Neuronal stem cell (in vitro differentiated cells): ENCODE measurements at places on chromosomes 12 and 14.
A peak's percentile ranks its signal among the peaks of the same experiment; 100 is the strongest.

GRCh38 chr14:26820138-26820537 is 222.3 kb upstream of the NOVA1 start:
- no peak for DNase-seq

DNA sequence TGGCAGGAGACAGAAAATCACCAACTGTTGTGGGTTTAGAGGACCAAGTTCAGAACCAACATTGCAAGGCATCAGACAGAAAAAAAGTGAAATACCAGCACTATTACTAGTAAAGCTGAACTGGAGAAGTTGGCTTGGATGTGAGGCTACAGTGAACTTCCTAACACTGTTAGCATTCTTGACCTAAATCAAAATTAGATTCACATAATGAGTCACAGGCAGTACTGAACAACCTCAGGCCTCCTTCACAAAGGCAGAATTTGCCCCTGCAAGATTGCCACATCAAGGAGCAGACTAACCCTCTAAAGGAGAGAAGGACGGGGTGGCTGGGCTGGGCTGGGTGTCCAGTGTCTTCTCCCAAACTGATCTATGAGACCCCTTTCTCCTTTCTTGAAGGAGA is 539.7 kb downstream of the SNAPC1 start:
- no peak for DNase-seq

DNA sequence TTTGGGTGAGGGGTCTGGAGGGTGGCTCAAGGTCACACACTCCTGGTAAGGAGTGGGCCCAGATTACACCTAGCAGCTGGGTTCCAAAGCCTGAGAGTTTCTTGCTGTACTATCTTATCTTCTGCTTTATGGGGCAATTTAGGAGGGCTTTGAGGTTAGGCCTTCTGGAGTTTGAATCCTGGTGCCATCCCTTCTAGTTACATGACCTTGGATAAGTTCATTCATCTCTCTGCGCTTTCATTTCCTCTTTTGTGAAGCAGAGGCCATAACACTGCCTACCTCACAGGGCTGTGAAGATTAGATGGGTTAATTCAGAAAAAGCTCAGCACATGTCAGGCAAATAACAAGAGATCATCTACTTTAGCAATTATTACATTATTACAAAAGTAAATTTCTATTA is 7.4 kb upstream of the KRT77 start:
- no peak for DNase-seq

DNA sequence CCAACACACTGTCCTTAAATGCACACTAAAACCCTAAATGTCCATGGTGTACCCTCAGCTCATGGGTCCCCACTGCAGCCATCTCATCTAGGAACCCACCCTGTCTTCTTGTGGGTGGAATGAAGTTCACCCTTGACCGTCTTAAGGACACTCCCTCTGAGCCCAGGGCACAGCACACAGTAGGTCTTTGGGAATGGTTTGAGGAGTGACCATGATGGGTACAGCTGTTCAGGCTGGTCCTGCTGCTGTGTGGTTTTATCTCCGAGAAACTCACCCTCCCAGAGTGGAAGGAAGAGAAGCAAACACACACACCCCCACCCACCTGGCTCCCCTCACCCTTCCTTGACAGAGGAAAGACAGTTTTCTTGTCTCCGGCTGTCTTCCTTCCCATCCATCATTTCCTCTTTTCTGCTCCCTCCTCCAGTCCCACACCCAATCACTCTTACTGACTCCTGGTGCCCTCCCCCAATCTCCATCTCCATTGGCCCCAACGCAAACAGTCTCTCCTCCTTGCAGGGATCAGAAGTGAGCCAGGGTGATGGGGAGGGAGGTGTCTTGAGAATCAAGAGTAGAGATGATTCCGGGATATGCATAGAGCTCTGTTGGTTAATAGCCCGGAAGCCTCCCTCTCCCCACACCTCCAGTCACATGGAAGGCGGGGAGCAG is 105.9 kb upstream of the LHX5 start:
- no peak for DNase-seq

GRCh38 chr14:89276424-89276975 is 140.5 kb downstream of the FOXN3 start:
- no peak for DNase-seq

GRCh38 chr12:116927244-116927940 is 16.6 kb downstream of the FBXW8 start:
- no peak for DNase-seq

GRCh38 chr12:107567876-107568619 is 117.6 kb upstream of the PWP1 start:
- DNase-seq, result no peak

- no peak for DNase-seq
These were observed 48.9 kb downstream of the SERPINA10 start for GRCh38 chr14:94244182-94244581.

- no peak for DNase-seq
These were observed 48.8 kb upstream of the SEL1L start for GRCh38 chr14:81582420-81582819.

DNA sequence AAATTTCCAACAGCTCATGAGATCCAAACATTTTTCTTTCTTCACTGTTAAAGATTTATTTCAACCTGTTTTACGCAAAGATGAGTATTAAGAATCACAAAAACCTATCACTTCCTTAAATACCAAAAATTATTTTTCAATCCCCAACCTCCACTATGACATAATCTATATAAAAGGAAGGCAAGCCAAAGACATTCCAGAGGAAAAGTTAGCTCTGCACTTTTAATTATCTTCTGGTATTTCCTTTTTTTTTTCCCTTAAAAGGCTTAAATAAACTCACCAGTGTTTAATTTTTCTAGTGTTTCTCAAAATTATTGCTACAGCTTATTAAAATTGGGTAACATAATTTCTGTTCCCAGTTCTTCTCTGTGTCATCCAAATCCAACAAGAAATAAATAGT is 75.9 kb downstream of the BMP4 start:
- DNase-seq, result no peak

GRCh38 chr14:41146391-41146790 is 460.3 kb upstream of the LRFN5 start:
- no peak for DNase-seq

DNA sequence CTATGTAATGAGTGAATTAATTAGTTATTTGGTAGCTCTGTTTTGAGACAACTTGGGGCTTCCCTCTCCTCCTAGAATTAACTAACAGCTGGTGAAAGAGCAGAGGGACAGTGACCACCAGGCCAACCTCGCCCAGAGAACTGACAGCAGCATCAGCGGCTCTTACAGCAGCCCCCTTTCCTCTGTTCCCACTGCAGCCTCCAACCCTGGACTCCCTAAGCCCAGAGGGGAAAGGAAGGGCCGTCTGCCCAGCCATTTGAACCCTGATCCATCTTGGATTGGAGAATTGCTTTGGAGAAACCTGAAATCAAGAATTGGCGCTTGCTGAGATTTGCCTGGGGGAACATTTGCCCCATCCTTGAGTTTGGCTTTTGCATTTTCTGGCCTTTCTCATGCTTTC is 45.5 kb downstream of the B4GALNT3 start:
- DNase-seq, result no peak

DNA sequence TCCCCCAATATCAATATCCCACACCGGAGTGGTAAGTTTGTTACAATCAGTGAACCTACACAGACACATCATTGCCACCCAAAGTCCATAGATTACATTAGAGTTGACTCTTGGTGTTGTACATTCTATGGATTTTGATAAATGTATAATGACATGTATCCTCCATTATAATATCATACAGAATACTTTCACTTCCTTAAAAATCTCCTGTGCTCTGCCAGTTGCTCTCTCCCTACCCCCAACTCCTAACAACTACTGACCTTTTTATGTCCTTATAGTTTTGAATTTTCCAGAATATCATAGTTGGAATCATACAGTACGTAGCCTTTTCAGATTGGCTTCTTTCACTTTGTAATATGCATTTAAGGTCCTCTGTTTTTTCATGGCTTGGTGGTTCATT is 48.4 kb downstream of the SLC4A8 start:
- DNase-seq, result no peak

DNA sequence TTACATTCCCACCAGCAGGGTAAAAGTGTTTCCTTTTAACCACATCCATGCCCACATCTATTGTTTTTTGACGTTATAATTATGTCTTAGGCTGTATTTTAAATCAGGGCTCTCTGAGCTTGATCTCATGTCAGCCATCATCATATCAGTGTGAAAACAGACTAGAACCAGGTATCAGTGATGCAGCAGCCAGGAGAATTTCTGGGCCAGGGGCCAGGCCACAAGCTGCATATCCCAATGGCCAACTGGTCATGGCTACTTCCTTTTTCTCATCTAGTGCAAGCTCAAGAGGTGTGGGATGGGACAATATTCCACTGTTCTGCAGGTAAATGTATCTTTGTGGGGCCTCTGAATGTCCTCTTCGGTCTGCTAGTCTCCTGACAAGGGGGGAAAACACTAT is 125.1 kb downstream of the CRADD start:
- no peak for DNase-seq

DNA sequence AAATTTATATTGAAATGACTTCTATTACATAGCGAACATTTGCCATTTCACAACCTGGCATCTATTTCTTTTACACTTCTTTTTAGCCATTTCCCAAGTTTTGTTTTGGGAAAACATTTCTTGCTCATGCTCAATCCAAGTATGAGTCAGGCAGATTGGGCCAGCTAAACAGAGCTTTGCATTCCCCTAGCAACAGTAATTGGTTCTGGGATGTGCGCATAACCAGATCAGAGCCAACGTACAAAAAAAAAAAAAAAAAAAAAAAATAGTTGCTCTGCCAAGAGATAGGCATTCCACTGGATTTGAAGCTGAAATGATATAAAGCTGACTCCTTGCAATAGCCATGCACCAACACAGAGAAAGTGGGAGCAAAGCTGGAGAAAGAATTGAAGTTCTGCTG is 37.5 kb downstream of the PLCZ1 start:
- no peak for DNase-seq

DNA sequence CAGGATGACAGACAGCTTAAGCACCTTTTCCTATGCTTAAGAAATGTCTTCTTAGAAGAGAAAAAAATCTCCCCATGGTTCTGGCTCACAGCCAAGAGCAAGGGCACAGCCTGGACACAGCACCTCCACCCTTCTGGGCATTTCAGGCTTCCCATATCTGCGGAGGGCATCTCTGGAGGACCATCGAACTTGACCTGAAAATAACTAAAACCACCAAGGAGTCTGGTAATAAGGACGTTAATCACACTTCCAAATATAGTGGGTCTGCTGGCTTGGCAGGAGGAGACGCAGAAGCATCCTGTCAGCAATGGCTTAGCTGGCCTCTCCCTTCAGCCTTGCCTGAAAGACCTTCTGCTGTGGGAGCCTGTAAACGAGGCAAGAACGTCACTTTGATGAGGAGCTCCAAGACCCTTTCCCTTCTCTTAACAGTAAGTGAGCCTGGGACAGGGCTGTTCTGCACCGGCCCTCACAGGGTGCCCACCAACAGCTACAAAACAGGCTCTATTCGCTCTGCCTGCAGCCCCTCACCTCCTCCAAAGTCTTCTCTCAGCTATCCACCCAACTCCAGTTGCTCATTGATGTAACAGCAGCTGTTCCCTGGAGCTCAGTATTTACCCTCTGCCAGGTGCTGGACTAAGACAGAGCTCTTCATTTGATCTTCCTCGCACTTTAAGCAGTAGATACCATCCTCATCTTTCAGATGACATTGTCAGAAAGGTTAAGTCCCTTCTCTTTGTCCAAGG is 13.2 kb downstream of the SETD3 start:
- no peak for DNase-seq

GRCh38 chr12:115507951-115508722 is 769.4 kb downstream of the MED13L start:
- peak; percentile 84 for DNase-seq

- DNase-seq, result no peak
These were observed 127.9 kb downstream of the GRIN2B start for GRCh38 chr12:13853471-13853870.

GRCh38 chr12:132174015-132174838 is 30.0 kb downstream of the NOC4L start:
- no peak for DNase-seq

- no peak for DNase-seq
These were observed 162.6 kb downstream of the PELI2 start for GRCh38 chr14:56280843-56281242.

DNA sequence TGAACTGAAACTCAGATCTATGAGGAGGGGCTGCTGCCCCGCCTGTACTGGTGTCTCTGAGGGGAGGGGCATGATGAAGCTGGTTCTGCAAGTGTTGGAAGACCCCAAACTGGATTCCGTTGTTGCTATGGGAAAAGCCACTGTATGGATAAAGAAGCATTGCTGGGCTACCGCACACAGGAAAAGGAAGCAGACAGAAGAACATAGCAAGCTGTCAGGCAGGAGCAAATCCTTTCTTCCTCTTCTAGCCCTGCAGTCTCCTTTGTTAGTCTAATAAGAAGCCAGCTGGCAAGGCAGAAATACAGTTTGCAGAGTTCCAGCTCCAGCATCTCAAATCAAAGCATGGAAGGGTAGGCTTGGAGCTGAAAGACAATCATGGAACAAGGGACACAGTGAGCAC is 26.3 kb upstream of the NR1H4 start:
- DNase-seq, result no peak

- DNase-seq, result no peak
These were observed 48.5 kb upstream of the RIMBP2 start for GRCh38 chr12:130764475-130765185.

DNA sequence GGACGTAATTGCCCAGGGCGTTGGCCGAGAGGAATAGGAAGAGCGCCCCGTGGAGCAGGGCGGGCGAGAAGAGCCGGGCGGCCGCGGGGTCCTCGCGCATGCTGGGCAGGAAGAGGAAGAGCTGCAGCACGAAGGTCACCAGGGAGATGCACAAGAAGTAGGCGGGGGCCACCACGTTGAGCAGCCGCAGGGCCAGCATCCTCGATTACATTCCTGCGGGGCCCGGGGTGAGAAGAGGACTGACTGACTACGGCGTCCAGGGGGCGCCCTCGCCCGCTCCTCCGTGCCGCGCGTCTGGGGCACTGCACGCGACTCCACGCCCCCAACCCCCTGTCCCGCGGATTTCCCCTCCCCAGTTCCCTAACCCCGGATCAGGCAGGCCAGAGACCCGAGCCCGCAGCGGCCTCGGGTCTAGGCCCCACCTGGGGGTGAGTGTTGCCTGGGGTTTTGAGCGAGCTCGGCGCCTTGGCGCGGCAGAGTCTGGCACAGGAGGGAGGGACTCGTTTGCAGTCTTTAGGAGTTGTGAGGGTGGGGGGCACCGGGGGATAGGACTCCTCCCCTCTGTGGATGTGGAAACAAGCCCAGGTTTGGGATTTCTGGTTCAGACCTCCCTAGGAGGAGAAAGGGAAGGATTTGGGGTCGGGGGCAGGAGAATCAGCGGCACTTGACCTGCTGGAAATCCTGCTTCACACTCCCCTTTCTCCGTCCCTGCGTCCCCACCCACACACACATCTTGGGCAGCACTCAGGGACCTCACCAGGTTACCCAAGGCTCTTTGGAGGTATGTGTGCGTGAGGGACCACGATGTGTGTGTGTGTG is 1.8 kb downstream of the ZDHHC22 start:
- peak; percentile 60 for DNase-seq

DNA sequence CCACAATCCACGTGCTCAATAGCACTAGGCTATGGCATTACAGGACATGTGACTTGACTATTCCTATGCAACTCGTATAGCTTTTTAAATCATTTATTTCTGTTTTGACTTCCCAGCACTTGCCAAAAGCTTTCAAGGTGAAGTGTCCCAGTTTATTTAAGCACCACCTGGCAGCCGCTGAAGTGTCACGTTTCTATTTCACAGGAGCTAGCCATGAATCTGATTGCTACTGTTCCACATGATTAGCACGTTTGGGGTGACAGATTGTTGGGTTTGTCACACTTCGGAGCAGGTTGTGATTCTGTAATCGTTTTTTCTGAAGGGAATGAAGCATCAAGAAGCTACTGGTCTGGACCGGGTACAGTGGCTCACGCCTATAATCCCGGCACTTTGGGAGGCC is 39.9 kb upstream of the BICDL1 start:
- no peak for DNase-seq

GRCh38 chr12:5554711-5555110 is 122.8 kb downstream of the NTF3 start:
- no peak for DNase-seq

GRCh38 chr14:103129301-103130016 is 6.2 kb downstream of the TNFAIP2 start:
- no peak for DNase-seq
